ENCODE measurements at places on chromosomes 2 and 18.

DNA sequence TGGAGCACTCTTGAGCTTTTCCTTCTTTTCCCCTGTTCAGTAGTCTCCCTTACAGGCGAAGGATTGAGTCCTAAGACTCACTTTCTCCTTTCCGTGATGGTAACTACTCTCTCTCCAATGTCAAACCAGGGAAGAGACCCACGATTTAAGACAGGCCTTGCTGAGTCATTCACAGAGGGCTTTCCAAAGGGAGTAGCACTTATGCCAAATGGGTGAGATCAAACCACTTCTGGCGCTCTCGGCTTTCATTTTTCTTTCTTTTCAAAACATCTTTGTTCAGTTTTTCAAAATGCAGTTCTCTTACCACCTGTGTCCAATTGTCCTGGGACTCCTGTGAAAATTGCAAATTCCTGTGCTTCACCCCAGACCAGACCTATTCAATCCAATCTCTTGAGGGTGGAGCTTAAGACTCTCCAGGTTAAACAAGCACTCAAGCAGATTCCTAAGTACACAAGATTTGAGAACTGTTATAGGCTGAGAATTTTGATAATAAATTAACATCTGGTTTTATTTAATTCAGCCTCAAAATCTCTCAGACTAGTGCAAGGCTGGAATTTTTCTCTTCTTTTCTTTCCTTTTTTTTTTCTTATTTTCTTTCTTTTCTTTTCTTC is 14.4 kb upstream of the MRPL19 start:
- no peak for DNase-seq

DNA sequence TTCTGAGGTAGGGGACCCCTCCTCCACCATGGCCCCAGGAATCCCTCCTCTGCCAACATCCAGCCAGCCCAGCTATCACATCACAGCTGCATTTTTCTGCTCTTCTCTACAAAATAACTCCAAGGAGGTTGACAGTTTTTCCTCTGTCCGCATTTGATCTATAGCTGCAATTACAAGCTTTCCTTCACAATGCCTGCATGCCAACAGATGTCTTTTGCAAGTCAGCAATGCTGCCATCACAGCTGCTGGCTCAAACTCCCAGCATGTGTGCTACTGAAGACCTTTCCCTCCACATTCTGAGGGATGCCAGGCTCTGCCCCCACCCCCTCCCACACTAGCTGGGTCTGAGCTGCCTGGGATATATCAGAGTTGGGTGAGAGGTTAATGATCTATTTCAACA is 51.7 kb downstream of the MCFD2 start:
- DNase-seq, result no peak

DNA sequence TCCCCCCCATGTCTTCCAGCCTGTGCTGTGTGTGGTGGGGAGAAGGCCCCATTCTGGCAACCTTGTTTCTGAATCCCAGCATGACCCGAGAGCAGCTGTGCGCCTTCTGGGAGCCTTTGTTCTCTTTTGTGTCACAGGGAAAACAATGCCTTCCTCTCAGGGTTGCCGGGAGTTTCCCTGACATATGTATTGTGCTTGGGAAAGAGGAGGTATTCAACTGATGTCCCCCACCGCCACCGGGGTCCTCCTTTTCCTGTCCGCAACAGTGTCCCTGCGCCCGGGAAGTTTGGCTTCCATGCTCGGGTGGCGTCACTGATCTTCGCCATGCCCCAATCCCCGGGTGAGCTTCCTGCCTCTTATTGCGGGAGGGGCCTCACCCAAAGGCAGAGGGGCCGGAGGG is 77.5 kb upstream of the ASB18 start:
- DNase-seq, result no peak

DNA sequence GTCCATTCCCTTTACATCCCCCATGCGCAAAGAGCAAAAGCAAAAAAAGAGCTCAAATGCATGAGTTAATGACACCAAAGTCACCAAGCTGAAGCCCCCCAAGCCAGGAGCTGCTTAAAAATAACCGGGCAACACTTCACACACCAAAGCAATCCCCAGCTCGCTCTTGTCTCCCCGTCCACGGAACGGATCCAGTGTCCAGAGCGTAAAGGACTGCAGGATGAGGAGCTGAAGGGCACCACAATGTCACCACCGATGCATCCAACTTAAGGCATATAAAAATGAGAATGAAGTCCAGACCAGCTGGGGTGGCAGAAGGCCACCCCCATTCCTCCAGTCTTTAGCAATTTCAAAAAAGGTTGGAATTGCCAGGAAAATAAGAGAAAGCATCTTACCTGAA is 8.7 kb downstream of the SMAD7 start:
- no peak for DNase-seq

- DNase-seq, result no peak
Measured at GRCh38 chr2:31426096-31426495, 11.6 kb upstream of the XDH start.

DNA sequence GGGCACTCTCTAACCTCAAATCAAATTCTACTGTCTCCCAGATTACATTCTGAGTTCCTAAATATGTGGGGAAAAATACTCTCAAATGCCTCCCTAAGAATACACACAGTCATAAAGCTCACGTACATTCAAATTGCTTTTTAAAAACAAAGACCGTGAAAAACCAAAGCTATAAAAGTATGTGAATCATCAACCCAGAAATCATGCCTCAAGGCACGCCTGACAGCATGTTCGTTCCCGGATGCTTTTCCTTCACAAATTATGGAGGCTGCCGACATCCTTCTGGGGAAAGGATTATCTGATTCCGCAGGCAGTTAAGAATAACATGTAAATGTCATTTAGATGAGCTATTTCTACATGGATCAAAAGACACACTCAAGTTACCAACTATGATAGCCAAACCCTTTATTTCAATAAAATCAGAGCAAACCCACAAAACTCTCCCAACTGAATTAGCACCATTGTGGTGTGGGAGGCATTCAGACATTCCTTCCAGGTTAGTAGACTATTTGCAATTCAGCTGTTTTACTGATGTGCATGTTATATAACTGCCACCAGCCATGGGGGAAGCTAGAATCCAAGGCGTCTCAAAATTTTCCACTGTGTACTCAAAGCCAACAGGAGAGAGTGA is 398.2 kb upstream of the TRIB2 start:
- DNase-seq, result no peak

DNA sequence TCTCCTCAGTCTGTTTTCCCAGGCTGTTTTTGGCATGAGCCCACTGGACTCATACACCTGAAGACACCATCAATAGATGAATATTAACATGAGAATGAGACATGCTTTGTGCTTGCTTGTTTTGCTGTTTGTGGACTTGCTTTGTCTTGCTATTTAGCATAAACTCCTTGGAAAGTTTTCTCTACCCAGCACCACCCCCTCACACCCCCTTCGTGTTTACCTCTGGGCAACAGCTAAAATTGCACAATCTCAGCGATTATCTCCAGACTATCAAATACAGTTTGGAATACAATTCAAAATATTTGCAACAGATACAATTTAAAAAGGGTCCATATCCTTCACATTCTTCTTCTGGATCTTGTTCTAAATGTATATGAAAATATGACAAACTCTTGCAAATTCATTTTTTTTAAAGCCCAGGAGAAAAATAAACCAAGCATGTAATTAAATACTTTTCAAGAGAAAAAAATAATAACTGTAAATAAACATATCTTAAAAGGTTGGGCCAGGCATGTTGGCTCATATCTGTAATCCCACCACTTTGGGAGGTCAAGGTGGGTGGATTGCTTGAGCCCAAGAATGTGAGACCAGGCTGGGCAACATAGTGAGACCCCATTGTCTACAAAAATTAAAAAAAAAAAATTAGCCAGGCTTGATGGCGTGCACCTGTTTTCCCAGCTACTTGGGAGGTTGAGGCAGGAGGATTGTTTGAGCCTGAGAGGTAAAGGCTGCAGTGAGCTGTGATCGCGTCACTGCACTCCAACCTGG is 32.3 kb upstream of the PMAIP1 start:
- no peak for DNase-seq

GRCh38 chr2:145302886-145303285 is 783.0 kb upstream of the ZEB2 start:
- no peak for DNase-seq

DNA sequence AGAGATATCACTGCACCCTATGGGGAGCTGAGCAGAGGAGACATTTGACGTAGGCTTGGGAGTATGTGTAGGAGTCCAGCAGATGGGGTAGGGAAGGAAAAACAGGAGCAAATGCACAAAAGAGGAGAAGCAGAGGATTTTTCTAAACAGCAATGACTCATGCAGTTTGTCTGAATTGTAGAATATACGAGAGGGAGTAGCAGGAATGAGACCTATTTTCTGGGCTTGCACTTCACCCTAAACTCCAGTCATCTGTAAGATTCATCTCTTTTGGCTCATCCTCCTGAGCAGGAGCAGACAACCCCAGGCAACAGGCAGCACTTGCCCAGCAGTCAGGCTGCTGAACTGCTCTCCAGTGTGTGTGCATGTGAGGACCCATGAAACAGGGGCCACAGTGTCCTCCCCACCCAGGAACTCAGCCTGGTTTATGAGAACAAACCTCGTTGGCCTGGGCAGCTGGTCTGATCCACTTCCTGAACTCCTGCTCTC is 100.2 kb upstream of the CDC42EP3 start:
- DNase-seq, result no peak

GRCh38 chr2:159146996-159147666 is 139.4 kb downstream of the WDSUB1 start:
- peak; percentile 6 for DNase-seq

DNA sequence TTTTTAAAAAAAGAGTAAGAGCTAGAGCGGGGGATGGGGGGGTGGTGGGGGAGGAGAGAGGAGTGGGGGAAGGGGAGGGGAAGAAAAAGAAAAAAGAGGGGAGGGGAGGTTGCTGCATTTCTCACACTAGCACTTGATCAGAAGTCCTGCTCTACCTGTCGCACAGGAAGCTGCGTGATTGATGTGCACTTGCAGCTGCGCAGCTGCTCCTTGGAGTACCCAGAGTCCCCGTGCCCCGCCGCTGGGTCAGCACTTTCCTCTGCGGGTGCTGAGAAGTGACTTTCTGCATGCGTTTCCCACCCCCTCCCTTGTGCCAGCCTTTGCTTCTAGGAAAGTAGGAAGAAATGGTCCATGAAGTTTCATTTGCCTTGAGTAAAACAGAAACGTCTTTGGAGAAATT is 297.3 kb downstream of the ETAA1 start:
- DNase-seq, result no peak

DNA sequence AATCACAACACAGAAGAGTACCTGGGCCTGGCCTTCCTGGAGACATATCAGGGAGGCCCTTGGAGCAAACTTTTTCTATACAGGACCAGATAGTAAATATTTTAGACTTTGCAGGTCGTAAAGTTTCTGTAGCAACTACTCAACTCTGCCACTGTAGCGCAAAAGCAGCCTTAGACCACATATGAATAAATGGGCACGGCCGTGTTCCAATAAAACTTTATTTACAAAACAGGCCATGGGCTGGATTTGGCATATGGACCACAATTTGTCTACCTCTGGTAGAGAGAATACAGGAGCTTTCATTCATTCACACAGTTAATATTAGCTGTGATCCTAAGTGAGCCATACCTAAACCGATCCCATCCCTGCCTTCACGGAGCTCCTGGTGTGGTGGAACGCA is 98.6 kb upstream of the CAB39 start:
- DNase-seq, result no peak

DNA sequence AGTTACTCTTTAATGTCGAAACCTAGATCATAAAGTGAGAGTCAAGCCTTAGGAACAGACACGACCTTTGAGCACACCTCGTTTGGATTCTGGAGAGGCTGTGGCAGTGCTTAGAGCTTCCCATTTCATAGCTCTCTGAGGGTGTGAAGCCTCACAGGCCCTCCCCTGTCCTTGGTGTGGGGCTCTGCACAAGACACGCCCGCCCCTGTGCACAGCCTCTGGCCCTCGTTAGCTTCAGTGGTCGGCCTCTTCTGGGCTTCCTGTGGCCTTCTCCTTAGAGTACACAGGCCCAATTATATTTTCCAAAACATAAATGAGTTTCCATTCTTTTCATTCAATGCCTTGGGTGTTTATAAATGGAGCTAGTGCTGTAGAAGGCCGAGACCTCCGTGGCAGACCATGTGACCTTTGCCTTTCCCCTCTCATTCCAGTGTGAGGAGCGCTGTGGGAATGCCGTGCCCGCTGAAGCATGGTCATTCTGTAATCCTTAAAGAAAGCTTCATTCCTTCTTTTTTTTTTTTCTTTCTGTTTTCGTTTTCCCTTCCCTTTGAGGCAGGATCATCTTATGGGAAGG is 208.6 kb downstream of the DCDC2C start:
- no peak for DNase-seq

DNA sequence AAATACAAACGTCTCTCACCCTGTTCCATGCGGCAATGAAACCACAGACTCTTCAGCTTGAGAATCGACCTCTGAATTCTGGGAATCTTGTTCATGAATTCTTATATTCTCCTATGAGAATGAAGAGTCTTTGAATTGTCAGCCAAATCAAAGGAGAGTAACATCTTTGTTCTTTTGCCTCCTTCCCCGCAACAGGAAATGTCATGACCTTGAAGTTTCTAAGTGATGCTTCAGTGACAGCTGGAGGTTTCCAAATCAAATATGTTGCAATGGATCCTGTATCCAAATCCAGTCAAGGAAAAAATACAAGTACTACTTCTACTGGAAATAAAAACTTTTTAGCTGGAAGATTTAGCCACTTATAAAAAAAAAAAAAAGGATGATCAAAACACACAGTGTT is 21.8 kb downstream of the TNFAIP6 start:
- no peak for DNase-seq

DNA sequence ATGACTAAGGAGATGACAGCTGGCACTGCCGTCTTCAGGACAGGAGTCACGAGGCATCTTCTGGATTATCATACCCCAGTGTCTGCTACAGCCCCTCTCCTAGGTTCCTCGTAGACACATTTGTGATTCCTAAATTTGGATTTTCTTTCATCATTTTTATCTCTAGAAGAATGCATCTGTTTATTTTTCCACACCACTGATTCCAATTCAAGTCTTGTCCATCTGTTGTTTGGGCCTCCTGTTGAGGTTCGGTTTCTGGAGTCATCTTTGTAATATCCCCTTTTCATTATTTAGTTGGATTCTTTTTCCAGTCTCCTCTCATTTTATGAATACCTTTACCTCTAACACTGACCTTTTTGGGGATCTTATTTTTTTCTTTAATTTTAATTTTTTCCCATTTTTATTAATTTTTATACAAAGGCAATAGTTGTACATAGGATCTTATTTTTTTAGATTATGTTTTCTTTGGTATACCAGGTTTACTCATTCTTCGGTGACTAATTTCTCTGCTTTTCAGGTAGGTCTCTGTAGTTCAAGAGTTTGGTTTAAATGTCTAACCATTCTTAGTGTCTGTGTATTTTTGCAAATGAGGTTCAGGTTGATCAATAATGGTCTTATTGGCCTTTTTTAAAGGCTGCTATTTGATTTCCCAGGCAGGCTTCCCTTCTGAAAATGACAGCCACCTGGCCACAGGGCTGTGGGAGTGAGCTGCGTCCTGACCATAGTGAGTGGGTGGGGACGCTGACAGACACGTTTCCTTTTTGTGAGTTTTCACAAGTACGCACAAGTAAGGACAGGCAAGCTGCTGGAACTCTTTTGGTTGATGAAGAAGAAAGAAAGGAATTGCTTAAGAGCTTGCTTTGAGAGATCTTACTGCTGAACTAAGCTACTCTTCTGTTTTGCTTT is 34.5 kb downstream of the FARP2 start:
- no peak for DNase-seq

Data from SHP77 treated with DMSO at 0.1 percent for 48 hours (cell line).